ENCODE measurements at places on chromosomes 1 and 21.

DNA sequence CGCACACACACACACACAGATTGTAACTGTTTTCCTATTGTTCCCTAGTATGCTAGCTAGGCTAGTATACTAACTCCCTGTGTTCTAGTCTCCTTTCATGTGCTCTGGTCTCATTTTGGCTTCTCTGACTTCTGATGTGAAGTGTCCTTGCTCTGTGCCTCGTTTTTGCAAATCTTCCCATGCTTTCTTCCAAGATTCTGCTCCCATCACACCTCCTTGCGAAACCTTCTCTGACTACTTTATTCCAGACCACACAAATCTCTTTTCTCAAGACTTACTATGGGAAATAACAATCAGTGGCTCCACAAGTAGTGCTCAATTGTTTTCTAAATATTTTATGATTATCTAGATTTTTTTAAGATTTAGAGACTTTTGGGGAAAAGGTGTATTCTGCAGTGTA lies 10.3 kb downstream of the PRRX1 start:
- DNase-seq: no peak

DNA sequence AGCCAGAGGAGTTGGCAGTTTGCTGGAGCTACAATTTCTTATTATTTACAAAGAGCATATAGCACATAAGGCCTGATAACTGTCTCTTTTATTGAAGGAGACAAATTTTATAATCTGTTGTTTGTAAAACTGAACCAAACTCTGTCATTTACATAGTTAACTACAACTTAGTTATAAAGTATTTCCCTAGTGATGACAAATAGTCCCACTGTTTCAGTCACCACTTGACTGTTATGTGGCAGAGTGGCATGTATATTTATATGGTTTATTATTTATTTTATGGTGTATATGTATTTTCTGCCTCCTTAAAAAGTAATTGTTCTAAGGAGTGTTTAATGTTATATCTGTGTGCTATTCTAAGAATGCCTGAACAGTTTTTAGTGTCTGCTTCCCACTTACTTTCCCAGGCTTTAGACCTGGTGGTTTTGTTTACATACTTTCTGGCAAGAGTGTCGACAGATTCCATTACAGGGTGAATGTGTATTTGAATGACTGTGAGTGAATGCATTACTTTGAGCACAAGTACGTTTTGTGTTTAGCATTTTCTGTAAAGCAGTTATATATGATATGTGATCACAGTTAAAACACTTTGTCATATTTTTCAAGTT lies 10.0 kb downstream of the TSEN15 start:
- DNase-seq: no peak

- DNase-seq: no peak
Measured at GRCh38 chr1:248688527-248689298, 13.9 kb downstream of the OR14I1 start.

DNA sequence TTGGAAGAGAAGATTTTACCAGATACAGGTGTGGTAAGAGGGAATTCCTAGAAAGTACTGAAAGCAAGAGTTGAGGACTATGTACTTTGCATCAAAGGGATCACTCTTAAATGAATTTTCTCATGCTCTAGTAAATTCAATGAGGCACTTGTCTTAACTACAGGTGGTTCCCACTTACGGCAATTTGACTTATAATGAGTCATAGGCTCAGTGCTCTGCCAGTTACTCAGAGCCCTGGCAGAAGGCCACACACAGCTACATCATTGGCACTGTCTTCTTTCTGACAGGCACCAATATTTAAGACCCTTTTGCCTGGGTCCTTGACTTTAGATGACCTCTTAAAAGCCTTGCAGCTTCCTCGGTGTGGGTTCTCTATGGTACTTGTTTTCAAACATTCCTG lies 15.9 kb upstream of the ADAMTS5 start:
- DNase-seq: no peak

- no peak for DNase-seq
Measured at GRCh38 chr21:31459457-31459856, 115.4 kb upstream of the TIAM1 start.
